Regular cardiac myocyte (primary cell): ENCODE measurements at places on chromosomes 16 and 17. TPM values are rescaled to one million over a fixed set of nuclear protein-coding genes. Genes with fewer than 3 reads are reported as not detected.

The USH1G gene
- under 0.01 TPM in 1 of 2 replicates, not detected in the other for total RNA-seq

The UBN1 gene
- total RNA-seq, result 20.9 and 21.7 TPM in 2 replicates

The NLRP1 gene
- 31.8 and 60.3 TPM in 2 replicates for total RNA-seq

The HOXB3 gene
- 0.85 and 3.5 TPM in 2 replicates for total RNA-seq

The CCL1 gene
- total RNA-seq, result not detected in 2 replicates

The NUDT7 gene
- 3.6 and 3.7 TPM in 2 replicates for total RNA-seq
